Ovary (tissue), 10 donors: ENCODE measurements at places on chromosomes 3 and 15. TPM values are rescaled to one million over a fixed set of nuclear protein-coding genes. Genes with fewer than 3 reads are reported as not detected.

Gene UROC1
- polyA plus RNA-seq: 0.06 TPM

Gene IL5RA
- polyA plus RNA-seq: 0.63 TPM

Gene EFHB
- 0.43 TPM for polyA plus RNA-seq

Gene TNFAIP8L3
- 11.6 TPM for polyA plus RNA-seq

Gene AQP9
- 2.9 TPM for polyA plus RNA-seq

Gene OR5K1
- polyA plus RNA-seq: not detected

Gene ATP13A5
- not detected for polyA plus RNA-seq

Gene SEMA3B
- polyA plus RNA-seq: 30.9 TPM

Gene RPS27L
- polyA plus RNA-seq: 121 TPM

Gene PTPRG
- 18.2 TPM for polyA plus RNA-seq

Gene HRG
- polyA plus RNA-seq: not detected

Gene CPN2
- polyA plus RNA-seq: not detected

Gene AQR
- 32.4 TPM for polyA plus RNA-seq

Gene SLC15A2
- 0.23 TPM for polyA plus RNA-seq

GRCh38 chr3:133414021-133414392 is 14.2 kb downstream of the BFSP2 start:
- DNase-seq: no peak

DNA sequence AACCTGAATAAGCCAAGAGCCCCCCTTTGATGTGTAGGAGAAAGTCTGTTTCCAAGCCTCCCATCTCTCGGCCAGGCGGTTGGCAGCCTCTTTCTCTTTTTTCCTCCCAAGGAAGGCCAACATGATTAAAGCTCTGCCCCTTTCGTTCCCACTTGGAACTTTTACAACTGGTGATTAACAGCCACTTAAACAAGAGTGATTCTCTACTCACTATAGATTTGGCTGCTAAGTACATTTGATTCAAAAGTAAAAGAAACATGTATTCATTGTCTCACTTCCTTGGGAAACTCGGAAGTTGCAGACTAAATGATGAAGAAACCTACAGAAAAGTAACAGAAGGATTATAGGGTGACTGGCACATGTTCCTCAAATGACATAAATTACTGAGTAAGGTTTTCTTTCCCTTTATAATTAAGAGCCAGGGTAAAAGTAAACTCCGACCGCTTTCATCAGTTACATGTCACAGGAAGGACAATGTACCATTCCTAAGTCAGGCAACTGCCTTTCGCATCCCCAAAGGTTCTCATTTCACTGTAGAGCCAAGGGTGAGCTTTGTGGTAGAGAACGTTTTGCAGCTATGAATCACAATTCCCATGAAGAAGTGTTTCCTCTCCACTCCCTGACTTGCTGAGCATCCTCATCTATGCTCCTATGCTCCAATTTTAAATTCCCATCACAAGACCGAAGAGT is 72.7 kb downstream of the MB21D2 start:
- DNase-seq: no peak

DNA sequence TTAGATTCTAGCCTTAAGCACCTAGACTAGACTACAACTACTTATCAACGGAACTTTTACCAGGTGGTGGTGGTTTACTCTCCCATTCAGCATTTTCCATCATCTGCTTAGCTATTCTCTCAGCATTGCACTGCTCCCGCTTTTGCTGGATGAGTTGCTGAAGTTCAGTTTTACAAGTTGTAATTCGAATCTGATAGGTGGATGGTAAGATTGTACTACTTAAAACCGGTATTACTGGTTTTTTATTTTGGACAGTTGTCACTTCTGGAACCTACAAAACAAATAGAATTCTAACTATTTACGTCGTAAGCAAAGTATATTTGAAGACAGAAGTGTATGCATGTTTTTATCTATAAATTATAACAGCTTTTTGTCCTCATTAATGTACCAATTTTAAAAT is 41.1 kb downstream of the PIK3R4 start:
- DNase-seq: no peak

DNA sequence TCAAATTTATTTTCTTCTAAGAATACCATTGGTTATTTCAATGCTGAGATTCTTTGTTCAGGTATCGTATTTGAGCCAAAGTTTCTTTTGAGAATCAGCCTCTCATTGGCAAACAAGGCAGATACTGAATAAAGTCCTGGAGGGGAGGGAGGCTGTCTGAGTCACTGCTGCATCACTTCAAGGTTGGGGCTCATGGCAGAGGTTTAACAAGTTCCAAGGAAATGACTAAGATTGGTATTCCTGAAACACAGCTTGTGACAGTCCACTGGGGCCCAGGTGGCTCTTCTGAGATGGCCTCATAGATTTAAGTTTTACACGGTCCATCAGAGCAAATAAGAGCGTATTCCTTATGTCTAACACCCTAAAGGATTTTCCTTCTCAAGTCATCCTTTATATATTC is 213.8 kb upstream of the STAC start:
- no peak for DNase-seq

DNA sequence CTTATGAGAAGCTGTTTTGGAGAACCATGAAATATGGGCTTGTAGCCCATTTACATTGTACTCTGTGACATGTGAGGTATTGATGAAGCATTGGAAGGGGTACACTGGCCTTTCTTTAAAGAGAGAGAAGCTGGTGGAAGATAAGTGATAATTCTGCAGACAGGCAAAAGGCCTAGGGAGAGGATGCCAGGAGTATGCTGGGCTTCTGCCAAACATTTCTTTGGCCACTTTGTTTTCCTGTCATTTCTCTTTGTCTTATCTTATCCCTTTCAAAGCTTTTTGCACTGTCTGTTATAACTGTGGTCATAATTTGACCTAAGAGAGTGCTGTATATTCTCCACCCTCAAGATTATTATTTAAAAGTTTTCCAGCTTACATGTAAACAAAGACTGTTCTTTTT is 109.6 kb upstream of the SEMA6D start:
- DNase-seq: peak; percentile 31

GRCh38 chr3:132448216-132448961 is 31.1 kb downstream of the DNAJC13 start:
- DNase-seq: peak; percentile 63

- no peak for DNase-seq
These were observed 241.3 kb downstream of the UBE2E2 start for GRCh38 chr3:23444386-23444785.

DNA sequence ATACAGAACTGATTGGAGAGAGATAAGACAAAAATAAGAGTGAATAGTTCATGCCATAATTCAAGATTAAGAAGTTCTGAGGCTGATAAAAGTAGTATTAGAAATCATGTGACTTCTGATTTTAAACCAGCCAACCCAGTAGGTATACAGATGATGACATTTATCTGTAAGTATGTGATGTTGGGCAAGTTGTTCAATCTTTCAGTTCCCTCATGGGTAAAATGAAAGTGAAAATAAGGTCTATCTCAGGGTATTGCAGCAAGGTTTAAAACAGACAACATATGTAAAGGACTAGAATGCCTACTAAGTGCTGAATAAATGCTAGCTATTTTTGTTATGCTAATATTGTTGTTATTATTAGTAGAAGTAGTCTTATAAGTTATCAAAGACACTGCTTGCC is 1055.7 kb downstream of the NAALADL2 start:
- DNase-seq: no peak

DNA sequence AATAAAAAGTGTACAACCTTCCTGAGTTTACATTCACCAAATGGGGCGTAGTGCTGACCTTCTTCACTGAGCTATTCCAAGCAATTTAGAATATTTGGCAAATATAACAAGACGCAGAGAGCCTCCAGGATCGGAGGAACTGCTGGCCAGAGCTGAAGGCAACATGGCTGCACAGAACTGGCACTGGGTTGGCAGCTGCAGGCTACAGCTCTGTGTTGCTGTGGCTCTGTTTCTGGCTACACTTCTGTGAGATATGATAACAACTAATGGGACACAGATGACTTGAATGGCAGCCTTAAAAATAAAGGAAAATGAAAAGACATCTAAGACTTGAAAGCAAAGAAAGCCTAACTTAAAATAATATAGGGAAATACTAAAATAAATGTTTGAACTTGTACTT is 10.8 kb upstream of the SLC6A20 start:
- DNase-seq: no peak

DNA sequence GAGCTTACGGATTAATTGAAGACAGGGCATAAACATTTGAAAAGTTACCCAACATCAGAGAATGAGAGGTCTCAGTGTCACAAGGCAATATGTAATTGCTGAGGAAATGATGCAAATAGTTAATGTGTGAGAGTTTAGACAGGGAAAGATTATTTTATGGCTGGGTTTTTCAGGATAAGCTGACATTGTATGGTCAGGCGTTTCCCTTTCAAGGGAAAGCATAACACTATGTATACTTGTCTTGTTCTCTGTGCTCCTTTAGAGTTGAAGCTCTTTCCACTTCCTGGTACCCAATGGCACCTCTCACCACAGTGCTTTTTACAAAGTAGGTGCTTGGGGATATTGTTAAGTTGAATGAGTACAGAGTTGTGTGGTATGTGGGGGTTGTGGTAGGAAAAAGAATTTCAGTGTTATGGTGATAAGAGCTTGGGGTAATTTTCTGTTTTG is 19.9 kb downstream of the IQGAP1 start:
- DNase-seq: no peak

GRCh38 chr3:186068243-186068552 is 40.7 kb downstream of the ETV5 start:
- no peak for DNase-seq

DNA sequence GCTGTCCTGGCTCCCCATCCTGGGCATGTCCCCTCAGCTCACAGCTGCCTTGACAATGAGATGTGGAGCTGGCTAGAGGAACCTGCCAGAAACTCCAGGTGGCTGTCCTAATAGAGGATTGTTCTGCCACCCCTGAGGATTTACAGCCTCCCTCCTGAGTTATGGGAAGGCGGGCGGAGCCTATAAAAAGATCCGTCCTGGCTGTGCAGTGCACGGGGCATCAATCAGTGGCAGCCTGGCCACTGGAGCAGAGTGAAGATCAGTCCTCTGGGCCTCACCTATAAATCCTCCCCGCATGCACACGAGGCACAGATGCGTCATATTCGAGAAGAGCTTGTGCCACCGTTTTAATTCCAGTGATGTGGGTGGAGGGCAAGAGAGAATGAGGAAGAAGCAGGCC is 90.0 kb downstream of the MEGF11 start:
- no peak for DNase-seq

DNA sequence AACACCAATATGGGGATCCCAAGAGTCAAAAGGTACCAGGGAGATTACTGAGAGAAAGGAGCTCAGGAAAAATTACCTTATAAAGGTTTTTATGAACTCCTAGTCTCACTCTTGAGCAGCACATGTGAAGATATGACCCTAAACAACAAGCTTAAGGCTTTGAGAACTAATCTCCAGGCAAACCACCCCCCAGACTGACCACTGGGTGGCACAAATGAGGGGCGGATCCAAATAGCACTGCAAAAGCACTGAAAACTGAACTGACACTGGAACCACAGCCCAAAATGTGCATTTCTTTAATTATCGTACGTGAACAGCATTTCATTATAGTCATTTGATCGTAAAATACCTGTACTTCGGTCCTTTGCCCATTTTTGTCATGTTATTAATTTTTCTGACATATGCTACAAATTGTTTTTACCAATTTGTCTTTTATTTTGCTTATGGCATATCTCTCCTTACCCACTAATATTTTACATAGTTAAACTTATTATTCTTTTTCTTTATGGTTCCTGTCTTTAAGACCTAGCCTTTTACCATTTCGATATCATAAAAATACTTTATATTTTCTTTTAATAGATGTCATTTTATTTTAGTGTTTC is 31.5 kb upstream of the TFDP2 start:
- DNase-seq: peak; percentile 56

DNA sequence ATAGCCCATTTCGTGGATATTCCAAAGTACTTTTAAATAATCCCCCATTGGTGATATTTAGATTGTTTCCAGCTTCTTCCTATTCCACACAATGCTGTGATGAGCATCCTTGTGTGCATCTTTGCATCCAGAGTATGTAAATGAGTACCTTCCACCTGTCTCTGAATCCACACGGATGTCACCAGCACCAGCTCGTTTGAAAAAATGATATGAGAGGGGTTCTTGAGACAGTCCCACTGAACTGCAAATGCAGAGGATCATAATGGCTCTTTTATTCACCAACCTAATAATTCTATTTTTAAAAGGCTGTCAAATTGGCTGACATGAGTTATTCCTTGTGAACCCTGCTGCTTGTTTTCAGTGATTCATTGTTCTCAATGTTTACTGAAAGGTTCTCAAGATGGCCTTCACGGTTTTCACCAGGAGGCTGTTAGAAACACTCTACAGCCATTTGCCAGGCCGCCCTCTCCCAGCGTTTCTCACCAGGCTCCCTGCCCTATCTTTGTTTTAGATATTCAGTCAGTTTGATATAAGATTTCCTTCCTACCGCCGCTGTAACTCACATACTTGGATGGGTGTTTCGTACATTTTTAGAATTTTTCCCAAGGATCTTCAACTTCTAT is 96.7 kb upstream of the PTPRG start:
- no peak for DNase-seq

DNA sequence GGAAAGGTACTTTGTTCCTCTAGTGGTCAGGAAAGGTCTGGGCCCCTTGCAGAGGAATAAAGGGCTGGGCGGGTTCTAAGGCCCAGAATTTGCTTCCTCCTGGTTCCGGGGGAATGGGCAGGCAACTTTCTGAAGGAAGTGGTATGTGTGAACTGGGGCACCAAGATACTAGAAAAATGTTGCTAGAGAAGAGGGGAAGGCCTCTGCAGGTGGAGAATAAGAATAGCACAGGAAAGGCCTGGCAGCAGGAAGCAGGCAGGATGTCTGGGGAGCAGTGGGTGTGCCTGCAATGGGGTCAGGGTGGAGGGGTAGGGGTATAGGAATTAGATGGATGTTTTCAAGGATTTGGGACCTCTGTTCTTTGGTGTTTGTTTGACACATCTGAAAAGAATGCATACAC is 2.0 kb downstream of the SLC22A13 start:
- no peak for DNase-seq

DNA sequence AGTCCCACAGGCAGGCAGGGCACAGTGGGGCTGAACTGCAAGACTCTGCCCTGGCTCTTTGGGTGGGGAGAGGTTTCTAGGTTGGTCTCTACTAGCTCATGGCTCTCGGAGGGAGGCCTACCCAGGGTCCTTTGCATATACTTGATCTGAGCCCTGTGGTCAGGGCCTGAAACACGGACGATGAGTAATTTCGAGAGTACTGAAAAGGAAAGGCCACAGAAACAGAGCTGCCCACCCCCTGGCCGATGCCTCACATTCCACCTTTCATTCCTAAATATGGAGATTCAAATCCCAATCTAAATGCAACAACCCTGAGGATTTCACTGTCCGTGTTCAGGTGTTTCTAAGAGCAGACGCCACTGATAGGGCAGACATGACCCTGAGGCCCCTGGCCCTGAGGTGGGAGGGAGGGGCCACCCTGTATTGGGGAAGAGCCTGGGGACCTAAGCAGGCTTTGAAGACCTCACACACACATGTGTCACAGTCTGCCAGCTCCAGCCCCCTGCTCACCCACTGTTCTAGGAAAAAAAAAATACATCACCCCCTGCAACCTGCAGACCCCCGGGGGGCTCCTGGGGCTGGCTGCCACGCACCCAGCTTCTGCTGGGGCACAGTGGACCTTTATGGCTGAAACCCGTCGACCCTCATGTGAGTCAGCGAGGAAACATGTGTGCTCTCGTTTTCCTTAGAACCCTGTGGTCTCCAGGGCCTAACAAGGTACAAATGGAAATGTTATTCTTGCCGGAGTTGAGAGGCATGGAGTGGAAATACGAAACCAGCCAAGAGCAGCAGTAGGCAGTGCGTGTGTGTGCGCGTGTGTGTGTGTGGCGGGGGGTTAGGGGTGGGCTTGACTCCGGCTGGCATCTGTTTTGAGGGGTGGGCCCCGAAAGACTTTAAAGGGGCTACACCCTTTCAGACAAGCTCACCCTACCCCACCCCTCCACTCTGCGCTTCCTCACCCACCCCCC is 112.7 kb downstream of the CHSY1 start:
- DNase-seq: no peak

GRCh38 chr3:100333970-100334487 is 528 bp upstream of the NIT2 start:
- no peak for DNase-seq

- no peak for DNase-seq
These were observed 114.1 kb upstream of the CFAP20DC start for GRCh38 chr3:59163953-59164352.
